ENCODE measurements at places on chromosomes 6 and 20. TPM values are rescaled to one million over a fixed set of nuclear protein-coding genes. Genes with fewer than 3 reads are reported as not detected.

DNA sequence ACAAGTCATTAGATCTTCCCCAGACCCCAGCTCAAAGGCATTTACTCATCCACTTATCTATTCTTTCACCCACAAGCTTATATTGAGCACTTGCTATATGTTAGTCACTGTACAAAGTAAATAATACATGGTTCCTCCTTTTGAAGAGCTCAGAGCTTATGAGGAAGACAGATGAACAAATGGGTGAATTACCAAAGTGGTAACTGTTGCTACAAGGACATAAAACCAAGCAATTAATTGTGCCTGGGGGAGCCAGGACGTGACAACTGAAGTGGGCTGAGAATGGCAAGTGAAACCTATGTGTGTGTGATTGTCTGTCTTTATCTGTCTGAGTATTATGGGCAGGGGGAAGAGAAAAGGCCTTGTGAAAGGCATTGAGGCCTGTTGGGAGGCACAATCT lies 45.6 kb upstream of the AKIRIN2 start:
- DNase-seq = no peak

DNA sequence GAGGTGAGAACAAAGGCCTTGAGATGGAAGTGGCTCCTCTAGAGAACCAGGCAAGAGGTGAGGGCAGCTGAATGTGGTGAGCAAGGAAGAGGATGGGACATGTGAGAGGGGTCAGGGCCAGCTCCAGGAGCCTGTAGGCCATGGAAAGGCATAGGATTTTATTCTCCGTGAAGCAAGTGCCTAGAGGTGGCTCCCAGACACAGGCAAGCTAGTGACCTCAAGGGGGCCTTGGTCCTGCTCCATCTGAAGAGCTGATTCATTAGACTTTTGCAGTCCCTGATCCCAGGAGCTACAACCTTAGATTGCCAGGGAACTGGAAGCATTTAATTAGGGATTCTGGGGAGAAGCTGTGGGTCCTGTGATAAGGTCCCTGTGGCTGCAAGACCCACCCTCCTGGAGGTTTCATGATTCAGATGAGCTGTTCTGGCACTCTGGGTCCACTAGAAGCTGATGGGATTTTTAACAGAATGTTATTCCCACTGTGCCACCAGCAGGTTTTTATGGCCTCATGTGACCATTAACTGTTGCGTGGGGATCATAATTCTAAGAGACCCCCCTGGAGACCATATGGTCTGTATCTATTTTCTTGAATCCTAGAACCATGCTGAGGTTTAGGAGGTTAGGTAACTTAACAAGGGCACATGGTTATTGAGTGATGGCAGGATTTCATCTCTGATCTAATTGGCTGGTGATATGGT lies 90.5 kb downstream of the ELOVL5 start:
- DNase-seq = no peak

DNA sequence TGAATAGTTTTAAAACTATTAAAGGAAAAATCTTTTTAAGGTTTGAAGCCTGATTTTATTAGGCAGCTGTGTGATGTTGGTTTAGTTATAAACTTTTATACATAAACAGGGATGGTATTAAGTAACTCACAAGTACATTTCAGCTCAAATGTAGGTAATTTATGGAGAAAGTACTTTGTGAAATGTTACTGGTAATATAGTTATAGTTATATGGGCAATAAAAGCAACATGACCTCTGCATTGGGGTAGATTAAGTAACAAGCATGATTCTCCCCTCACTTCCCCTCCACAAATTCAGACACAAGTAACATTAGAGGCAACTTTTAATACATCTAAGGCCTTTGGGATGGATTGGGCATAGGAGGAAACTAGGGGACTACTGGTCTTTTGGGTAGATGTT lies 154.3 kb upstream of the ID4 start:
- no peak for DNase-seq

CALHM4 gene
- total RNA-seq = not detected

DNA sequence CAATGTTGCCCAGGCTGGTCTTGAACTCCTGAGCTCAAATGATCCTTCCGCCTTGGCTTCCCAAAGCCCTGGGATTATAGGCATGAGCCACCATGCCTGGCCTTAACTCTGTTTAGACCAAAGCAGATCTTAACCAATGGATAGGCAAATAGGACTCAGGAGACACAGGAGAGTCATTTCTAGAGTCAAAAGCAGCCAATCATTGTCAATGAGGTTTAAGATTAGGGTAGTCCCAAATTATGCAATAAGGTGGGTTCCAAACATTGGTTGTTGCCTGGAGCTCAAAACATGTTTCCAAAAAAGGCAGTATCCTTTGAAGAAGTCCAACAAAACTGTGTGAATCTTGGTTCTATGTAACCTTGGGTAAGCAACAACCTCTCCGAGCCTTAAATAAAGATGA lies 95.7 kb upstream of the JARID2 start:
- no peak for DNase-seq

MAN1A1 gene
- total RNA-seq = 149 TPM

RCAN2 gene
- 4.5 TPM for total RNA-seq

GRCh38 chr20:15005300-15005986 lies 668.0 kb upstream of the FLRT3 start:
- no peak for DNase-seq

APCDD1L gene
- total RNA-seq = 0.04 TPM

- no peak for DNase-seq
Measured at GRCh38 chr6:157036245-157036711, 259.1 kb downstream of the ARID1B start.

- no peak for DNase-seq
Measured at GRCh38 chr6:132902901-132903300, 88.5 kb downstream of the RPS12 start.

GRCh38 chr6:18179770-18180356 lies 24.6 kb downstream of the KDM1B start:
- DNase-seq = no peak

DNA sequence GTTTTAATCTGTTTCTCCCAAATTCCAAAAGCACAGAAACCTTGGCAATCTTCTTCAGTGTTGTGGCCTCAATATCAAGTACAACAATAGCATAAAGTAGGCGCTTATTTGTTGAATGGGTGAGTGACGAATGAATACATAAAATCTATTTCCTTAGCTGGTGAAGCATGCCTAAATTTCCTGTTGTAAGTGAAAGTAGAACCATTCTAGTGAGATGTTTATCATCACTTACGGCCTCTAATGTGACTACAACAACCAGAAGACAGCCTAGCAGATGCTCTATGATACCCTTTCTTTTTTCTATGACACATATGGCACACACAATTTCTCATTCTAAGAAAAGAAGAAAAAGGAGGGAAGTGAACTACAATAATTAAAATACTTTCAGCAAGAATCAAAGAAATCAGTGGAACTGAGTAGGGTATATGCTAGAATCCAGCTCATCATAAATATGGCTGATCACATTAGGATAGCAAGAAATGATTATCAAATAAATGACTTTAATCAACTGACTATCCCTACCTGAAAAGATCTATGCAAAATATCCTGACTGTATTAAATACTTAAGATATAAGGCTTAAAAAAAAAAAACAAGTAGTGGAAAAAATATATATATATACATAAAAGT lies 67.4 kb downstream of the BTBD9 start:
- DNase-seq = no peak

- DNase-seq = no peak
Measured at GRCh38 chr6:131948692-131949619, 2.2 kb downstream of the CCN2 start.

- peak; percentile 97 for DNase-seq
Measured at GRCh38 chr6:158644231-158645063, at the start of gene DYNLT1. Gene DYNLT1, minus strand, starts transcription at chr6:158644743. Its CDS starts 35 bp downstream, at chr6:158644708.

FAM83C gene
- not detected for total RNA-seq

QKI gene
- 47.6 TPM for total RNA-seq

- no peak for DNase-seq
Measured at GRCh38 chr6:73180763-73181619, 44.3 kb downstream of the KHDC1L start.

COX4I2 gene
- total RNA-seq = not detected

TFAP2B gene
- total RNA-seq = not detected

SAPCD1 gene
- total RNA-seq = 1.3 TPM

DNAH8 gene
- total RNA-seq = not detected

DNA sequence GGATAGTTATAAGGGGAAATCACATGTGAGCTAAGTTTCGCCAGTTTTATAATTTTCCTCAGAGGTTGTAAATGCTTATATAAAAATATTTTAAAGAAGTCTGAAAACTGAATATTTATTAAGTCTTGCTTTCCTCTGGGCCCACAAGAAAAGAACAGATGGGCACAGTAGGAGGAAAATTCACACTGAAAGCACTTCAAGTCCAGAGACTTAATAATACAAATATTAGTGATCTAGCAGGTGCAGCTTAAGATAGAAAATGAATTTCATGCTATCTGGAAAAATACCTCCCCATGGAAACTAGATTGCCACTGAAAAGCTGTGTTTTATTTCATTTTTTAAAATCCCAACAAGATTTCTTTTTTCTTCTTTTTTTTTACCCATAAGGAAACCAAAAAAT lies 47.2 kb downstream of the ORC3 start:
- no peak for DNase-seq

DNA sequence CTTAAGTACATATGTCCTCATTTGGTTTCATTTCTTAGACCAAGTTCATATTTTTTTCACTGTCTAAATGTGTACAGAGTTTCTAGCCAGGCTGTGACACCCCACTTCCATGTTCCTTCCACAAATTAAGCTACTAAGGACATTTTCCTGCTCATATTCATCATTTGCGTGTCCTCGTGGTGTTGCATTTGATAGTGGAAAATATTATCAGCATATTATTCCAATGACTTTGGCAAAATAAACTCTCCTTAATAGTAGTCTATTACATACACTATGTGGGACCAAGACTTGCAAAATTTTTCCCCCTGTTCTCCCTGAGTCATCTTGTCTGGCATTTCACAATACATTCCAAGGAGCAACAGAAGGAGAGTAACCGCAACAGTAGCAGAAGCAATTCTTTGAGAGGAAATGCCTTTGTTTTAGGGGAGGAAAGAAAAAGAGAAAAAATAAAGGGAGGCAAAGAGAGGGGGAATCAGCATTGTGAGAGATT lies 599.2 kb downstream of the COL12A1 start:
- no peak for DNase-seq

DNA sequence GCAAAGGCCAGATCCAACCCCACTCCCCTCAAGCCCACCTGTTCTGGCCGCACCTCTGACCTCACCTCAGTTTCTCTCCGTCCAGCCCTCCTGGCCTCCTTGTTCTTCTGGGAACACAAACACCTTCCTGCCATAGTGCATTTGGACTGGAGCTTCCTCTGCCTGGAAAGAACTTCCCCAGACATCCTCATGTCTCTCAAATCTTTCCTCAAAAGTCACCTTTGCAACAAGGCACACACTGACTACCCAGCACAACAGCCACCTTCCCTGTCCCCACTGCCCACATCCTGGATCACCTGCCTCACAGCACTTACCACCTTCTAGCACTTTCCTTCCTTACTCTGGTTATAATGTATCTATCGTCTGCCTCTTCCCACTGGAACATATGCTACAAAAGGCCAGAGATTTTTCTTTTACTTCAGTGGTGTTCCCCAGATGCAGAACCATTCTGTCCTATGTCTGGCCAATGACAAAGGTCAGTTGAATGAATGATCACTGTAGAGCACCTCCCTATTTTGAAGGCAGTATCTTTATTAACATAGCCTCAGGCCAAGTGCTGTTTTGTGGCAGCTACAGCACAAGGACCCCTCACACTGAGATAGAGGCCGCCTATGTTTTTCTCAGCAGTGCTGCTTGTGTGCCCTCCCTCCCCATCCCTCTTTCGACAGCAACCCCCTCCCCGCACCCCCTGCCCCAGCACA lies 4.1 kb downstream of the HLA-B start:
- no peak for DNase-seq

CUL9 gene
- total RNA-seq = 14.4 TPM

FAM217A gene
- not detected for total RNA-seq

SLC13A3 gene
- total RNA-seq = 14.6 TPM

- no peak for DNase-seq
Measured at GRCh38 chr6:25065666-25066065, 129.9 kb upstream of the RIPOR2 start.

GRCh38 chr6:47520282-47520681 lies 42.7 kb downstream of the CD2AP start:
- no peak for DNase-seq

GRCh38 chr20:50144362-50144761 lies 9.2 kb downstream of the PEDS1 start:
- DNase-seq = no peak

DNA sequence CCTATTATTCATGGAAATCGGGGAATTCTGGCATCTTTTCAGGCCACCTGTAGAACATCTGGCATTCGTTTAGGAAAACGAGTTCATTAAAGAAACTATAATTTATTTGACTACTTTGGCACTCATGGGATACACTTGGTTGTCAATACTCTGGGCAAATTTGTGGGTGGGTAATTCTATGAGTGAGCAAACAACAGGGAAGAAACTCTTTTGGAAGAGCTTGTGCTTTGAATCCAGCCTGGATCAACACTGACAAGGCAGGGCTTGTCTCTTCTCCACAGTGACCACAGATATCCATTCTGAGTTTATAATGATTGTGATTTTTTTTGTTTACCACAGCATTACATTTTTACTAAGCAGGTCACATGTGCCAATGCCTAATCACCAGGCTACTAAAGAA lies 394.7 kb downstream of the THBS2 start:
- no peak for DNase-seq

DNA sequence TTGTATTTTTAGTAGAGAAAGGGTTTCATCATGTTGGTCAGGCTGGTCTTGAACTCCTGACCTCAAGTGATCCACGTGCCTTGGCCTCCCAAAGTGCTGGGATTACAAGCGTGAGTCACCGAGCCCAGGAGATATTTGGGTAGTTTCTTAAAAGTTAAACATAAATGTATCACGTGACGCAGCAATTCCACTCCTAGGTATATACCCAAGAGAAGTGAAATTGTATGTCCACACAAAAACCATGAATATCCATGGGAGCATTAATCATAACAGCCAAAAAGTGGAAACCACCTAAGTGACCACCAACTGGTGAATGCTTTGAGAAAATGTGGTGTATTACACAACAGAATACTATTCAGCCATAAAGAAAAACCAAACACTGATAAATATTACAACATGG lies 164.8 kb downstream of the MRPL14 start:
- no peak for DNase-seq

DSP gene
- 91.0 TPM for total RNA-seq

MRAP2 gene
- not detected for total RNA-seq

SRSF12 gene
- total RNA-seq = 0.56 TPM

- DNase-seq = no peak
Measured at GRCh38 chr20:35662551-35662950, 2.1 kb downstream of the CPNE1 start.

All from right lobe of liver (tissue), 6 donors.